NCI-H1105 (cell line): ENCODE measurements at places on chromosomes 4 and X.

- no peak for DNase-seq
These were observed 151.1 kb downstream of the SLC7A11 start for GRCh38 chr4:138090918-138091676.

- DNase-seq = no peak
These were observed 51.4 kb downstream of the STIM2 start for GRCh38 chr4:26912069-26912468.

- DNase-seq = no peak
These were observed 26.5 kb upstream of the ATP8A1 start for GRCh38 chr4:42683393-42683792.

DNA sequence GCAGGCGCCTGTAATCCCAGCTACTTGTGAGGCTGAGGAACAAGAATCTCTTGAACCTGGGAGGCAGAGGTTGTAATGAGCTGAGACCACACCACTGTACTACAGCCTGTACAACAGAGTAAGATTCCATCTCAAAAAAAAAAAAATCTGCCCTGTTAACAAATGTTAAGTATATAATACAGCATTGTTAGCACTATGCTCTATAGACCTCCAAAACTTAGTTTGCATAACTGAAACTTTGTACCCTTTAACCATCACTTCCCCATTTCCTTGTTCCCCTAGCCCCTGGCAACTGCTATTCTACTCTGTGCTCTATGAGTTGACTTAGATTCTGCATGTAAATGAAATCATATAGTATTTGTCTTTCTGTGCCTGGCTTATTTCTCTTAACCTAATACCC, 76.7 kb downstream of the TAB3 start:
- no peak for DNase-seq

GRCh38 chr4:11408233-11408967, 20.3 kb downstream of the HS3ST1 start:
- DNase-seq = no peak

GRCh38 chr4:169272265-169272886, 1.6 kb upstream of the SH3RF1 start:
- DNase-seq = no peak

DNA sequence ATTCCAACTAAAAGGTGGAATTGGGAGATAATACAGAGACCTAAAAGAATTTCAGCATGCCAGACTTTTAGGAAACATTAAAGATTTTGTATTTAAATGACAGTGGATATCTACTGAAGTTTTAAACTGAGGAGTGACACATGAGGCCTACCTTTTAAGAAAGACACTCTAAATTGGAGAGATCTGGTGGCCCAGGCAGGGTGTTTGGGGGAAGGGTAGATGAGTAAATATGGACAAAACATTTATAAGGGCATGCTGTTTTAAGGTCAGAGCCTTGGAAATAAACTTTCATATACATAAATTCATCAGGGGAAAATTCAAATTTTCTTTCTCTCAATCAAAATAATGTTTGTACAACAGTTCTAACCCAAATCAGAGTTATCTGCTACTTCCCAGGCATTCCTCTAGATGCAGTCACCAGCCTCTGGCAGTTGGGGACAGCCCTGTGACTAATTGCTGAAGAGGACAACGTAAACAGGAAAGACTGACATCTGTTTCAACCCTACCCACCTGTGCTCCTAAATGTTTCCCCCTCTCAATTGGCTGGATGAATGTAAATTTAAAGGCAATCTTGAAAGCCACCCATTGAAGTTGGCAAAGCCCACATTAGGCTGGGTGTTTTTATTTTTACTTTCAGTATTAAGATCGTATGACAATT, 1646.9 kb upstream of the ADGRL3 start:
- no peak for DNase-seq

DNA sequence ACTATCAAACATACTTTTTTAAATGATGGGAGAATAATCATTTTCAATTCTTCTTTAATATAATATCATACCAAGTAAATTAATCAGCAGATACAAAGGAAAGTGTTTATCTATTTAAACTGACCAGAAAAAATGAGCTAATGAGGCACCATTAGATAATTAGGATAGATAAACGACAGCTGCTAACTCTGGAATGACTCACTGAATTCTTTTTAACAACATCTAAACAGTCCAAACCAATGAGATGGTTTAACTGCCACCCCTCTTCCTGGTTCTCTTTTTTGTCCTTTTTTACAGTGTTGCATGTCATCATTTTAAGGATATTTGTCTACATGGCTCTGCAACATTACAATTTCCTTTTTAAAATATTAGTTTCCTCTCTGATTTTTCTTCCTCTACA, 41.6 kb downstream of the UNC5C start:
- no peak for DNase-seq

GRCh38 chr4:184533908-184534307, 59.6 kb upstream of the IRF2 start:
- no peak for DNase-seq

GRCh38 chr4:11769434-11769833, 340.7 kb upstream of the HS3ST1 start:
- DNase-seq = no peak
